ENCODE measurements at places on chromosomes 7 and 10.

GRCh38 chr10:45555795-45556194 lies 116.8 kb downstream of the ZFAND4 start:
- no peak for DNase-seq

DNA sequence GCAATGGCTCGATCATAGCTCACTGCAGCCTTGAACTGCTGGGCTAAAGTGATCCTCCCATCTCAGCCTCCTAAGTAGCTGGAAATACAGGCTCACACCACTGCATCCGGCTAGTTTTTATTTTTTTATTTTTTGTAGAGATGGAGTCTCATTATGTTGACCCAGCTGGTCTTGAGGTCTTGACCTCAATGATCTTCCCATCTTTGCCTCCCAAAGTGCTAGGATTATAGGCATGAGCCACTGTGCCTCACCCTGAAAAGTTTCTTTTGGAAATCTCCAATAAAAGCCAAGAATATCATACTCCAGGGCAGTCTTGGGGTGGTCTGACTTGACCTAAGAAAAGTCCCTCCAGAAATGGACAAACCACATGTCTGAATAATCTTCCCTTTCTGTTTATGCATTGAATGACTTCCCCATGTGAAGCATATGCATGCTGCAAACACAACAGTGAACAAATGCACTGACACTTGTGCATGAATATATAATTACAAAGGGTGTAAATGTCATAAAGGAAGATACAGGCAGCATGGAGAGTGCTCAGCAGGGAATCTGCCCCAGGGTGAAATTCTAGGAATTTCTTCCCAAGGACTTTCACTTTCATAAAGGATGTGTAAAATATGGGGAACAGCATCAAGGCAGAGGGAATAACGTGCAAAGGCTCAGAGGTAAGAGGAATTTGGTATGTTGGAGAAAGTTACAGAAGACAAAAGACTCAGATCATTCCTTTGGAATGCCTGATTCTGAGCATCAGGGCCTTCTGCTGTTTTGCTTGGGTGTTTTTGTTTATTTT lies 142.4 kb upstream of the LYZL1 start:
- no peak for DNase-seq

DNA sequence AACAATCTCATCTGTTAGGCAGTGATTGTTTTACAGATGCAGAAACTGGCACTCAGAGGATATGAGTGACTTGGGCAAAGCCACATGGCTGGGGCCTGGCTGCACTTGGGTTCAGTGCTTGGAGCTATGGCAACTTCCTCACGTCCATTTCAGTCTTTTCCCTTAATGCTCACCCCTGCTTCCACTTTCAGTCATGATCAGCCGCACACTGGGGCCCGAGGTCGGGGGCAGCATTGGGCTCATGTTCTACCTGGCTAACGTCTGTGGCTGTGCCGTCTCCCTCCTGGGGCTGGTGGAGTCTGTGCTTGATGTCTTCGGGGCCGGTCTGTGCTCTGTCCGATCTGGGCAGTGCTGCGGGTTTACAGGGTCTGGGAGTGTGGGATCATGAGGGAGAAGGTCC lies 3.0 kb downstream of the SLC12A9 start:
- no peak for DNase-seq

GRCh38 chr7:110645060-110645459 lies 445.9 kb upstream of the LRRN3 start:
- DNase-seq: no peak

DNA sequence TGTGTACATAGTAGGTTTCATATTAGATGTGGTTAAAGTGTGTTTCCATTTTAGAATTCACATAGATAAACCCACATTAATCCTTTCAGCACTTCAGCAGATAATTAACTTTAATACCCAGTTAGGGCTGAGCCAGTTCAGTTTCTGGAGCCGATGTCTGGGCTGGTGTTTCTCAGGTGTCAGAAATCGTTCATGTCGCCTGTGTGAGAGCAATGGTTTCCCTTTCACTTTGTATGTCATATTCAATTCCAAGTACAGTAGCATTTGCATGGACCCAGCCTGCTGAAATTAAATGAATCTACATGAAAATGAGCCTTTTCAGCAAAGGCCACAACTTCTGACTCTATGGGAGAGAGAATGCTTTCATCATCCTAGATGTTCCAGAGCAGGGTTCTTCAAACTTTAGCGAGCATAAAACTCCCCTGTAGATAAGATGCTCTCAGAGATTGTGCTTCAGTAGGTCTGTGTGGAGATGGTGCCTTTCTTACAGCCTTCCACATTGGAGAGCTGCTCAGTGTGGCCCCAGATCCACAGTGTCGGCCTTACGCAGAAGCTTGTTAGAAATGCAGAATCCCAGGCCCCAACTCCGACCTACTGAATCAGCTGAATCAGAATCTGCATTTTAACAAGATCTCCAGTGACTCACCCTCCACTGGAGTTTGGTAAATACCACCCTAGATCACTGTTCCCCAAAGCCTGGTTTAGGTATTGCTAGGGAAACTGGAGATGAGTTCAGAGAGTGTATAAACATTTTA lies 19.6 kb downstream of the WIPF3 start:
- DNase-seq: no peak

DNA sequence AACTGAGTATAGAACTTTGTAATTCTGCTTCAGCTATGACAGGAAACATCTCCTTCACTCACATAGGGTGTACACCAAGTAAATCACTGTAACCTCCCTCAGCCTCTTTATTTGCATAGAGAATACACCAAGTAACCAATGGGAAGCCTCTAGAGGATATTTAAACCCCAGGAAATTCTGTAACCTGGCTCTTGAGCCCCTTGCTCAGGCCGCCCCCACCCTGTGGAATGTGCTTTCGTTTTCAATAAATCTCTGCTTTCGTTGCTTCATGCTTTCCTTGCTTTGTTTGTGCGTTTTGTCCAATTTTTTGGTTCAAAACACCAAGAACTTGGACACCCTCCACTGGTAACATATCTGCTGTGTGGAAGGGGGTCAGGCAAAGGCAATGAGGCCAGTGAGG lies 60.2 kb downstream of the CLRN3 start:
- no peak for DNase-seq

All from iPS DF 19.7 (cell line).